Stimulated activated CD4-positive, alpha-beta T cell treated with anti-CD3 and anti-CD28 coated beads, Interleukin-1b, Interleukin-23, amount 100 ng/mL, for 1 hour (primary cell): ENCODE measurements at places on chromosomes 11 and 22.

- no peak for DNase-seq
Observed at GRCh38 chr11:90391756-90392155, 168.9 kb upstream of the CHORDC1 start.

DNA sequence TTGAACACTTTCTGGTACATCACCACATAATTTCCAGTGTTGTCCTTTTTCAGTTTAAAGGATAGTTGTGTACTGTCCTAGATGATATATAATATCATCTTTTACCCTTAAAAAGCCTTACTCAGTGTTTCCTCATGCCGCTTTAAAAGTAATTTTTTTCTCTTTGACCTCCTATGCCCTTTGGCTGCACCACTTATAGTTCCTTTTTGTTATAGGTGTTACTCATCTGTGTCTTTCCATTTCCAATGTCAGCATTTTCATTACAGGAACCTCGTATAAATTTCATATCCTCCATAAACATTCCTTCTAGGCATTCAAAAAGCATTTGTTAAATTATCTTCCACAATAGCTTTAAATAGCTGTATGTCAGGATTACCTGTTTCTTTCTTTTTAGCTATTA lies 40.8 kb downstream of the USP47 start:
- DNase-seq: no peak

DNA sequence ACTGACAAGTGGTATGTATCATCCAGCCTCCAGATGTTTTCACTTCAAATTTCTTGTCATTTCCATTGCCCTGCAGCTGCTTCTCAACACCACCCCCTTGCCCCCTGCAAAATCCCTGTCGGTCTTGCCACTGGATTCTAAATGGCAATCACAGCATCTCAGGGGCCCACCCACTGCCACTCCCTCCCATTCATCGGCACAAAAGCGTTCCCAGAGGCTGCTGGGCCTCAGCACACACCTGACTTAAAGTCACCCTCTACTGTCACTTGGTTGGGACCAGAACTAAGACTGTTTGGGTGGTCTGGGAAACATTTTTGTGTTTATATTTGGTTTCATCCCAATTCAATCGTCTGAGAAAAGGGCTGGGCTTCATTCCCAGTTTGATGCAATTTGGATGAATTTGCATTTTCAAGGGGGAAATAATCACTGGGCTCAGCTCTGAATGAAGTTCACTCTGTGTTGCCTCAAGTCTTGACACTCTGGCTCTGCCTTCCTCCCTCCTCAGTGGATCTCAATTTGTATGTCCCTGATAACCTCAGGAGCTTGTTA lies 27.1 kb downstream of the SYT13 start:
- DNase-seq: no peak

- DNase-seq: no peak
Observed at GRCh38 chr22:42207918-42208317, 62.5 kb downstream of the TCF20 start.

- no peak for DNase-seq
Observed at GRCh38 chr22:37778370-37779009, 29.2 kb upstream of the GCAT start.

DNA sequence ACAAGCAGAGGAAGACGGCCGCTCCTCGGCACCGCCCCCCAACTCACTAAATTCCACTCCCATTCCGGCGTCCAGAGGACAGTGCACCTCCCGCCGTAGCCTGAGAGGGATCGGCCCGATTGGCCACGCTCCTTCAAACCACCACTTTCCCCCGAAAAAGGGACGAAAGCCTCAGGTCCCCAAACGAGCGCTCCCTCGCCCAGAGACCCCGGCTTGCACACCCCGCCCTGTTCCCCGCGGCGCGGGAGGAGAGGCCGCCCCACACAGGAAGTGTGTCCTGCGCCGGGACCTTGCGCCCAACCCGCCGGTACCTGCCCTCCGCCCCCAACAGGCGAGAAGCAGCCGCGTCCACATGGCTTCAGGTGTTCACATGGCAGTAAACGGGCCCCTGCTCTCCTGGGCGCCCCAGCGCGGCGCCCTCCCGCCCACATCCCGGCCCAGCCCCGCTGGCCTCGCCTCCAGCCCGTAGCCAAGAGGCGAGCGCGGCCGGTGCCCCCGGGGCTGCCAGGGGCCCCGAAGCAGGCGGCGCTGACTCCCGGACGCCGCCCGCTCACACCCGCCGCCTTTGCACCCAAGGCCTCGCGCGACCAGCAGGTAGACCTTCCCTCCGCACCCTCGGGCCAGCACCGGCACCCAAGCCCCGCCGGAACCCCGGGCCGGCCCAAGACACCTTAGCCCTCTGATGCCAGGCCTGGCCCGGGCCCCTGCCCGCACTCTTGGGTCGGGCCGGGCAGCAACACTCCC lies 849 bp downstream of the TCF20 start:
- peak; percentile 23 for DNase-seq
